ENCODE measurements at places on chromosomes 4 and X. TPM values are rescaled to one million over a fixed set of nuclear protein-coding genes. Genes with fewer than 3 reads are reported as not detected.

DNA sequence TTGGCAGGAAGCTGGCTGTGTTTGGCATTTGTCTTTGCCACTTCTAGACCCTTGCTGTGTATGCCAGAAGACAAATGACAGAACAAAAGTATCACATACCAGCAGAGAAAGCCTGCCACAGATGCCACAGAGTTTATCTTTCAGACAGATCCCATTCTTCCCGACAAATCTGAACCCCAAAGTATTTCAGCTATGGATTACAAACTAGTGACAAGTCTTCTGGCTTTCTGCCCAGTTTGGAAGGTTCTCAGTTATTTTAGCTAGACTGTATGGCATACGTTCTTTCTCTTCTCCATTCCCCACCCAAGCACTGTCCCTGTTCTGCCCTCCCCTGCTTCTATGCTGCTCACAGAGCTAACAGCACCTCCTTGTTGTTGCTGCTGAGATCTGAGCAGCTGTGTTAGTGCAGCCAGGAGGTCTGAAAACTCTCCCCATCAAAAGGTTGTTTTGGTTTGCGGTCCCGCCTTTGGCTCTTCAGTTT lies 236.7 kb downstream of the FRAS1 start:
- no peak for DNase-seq

DNA sequence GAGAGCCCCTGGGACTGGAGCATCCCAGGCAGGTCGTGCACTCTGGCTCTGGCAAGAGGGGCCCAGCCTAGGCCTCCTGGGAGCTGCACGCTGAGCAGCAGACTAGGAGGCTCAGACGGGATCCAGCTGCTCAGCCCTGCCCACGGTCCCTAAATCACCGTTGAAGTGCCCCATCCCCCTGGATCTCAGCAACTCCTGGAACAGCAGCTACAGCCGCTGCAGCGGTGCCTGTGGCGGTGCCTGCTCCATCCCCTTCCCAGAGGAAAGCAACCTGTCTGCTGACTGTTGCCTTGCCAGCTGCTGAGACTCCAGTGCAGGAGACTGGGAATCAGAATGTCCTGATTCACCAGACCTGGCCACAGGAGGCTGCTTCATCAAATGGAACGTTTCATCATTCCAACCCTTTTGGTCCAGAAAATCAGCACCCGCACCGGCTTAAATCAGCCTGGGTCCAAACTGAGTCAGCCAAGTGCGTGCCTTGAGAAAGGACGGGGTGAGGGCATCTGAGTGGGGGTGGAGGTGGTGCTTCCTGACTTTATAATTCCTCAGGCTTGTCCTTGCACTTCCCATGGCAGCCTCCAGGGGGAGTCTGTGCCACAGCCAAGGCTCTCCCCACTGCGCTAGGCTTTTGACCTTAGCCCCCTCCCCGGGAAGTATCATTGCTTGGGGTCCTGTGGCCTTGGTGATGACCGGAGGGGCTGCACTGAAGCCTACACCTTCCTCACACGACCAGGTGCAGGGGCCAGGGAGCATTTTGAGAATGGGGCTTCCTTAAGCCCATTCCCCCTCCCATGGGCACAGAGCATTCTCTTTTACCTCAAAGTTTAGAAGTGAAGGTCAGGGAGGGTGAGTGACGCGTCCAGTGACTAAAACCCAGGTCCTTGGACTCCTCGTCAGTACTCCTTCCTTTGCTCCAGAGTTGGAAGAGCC lies 6.5 kb downstream of the ZNF185 start:
- DNase-seq, result no peak

DNA sequence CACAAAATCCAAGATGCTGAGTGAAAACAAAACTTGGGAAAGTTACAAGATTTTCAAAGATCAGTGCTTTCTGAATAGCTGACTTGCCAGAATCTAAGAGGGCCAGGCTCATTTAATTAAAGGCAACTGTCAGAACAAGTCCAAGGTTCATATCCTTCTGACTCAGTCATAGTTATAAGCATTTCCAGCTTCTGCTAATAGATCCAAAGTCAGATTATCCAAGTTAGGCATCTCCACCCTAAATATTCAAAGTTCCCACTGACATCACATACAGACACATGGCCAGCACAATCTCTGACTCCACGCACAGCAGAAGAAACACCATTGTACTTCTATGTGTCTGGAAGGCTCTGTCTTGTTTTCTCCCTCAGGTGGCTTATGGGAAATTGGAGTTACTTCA lies 41.8 kb downstream of the GASK1B start:
- no peak for DNase-seq

The CHRDL1 gene
- total RNA-seq, result 202 TPM

GRCh38 chr4:8324640-8325239 lies 55.2 kb downstream of the HTRA3 start:
- DNase-seq, result no peak

Data from esophagus muscularis mucosa (tissue), 4 donors.